ENCODE measurements at places on chromosomes 11 and 22. TPM values are rescaled to one million over a fixed set of nuclear protein-coding genes. Genes with fewer than 3 reads are reported as not detected.

The ART1 gene
- not detected for polyA plus RNA-seq

The OR10A2 gene
- polyA plus RNA-seq, result not detected

The TENM4 gene
- not detected for polyA plus RNA-seq

The TMEM191C gene
- polyA plus RNA-seq, result 1.3 TPM

The FAM83F gene
- polyA plus RNA-seq, result not detected

The CECR2 gene
- polyA plus RNA-seq, result not detected
